ENCODE measurements at places on chromosomes 12 and 14.

DNA sequence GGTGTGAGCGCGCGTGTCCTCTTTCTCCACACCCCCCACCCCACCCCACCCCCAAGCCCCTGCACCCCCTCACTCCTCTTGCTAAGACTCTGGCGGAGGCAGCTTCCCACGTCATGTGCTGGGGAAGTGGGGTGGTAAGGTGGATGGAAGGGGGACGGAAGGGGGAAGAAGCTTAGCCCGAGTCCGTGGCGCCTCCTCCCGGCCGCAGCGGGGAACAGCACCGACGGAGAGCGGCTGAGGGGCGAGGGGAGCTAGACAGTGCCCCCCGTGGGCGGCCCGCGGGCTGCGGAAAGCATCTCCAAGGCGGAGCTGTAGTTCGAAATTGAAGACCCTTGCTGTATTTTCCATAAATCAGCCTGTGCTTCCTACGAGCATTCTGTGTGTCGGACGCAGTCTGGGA, 588 bp upstream of the GRIN2B start:
- DNase-seq: peak; percentile 11

DNA sequence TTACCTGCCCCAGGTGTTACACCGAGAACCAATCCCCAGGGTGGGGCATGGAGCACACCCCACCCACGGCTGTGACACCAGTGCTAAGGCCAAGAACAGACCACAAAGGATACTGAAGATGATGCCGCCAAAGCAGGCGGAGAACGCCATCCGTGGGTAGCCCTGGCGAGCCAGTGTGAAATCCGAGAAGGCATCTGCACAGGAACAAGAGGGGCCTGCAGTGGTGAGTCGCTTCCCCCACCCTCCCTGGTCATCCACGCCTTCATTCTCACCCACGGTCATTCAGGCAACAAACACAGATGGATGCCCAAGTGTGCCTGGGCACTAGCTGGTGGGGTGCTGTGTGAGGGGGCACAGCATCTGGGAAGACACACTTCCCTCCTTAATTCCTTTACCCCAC, 28.5 kb downstream of the SLC8B1 start:
- DNase-seq: no peak

GRCh38 chr14:100450049-100450448, 126.9 kb downstream of the SLC25A47 start:
- DNase-seq: no peak

DNA sequence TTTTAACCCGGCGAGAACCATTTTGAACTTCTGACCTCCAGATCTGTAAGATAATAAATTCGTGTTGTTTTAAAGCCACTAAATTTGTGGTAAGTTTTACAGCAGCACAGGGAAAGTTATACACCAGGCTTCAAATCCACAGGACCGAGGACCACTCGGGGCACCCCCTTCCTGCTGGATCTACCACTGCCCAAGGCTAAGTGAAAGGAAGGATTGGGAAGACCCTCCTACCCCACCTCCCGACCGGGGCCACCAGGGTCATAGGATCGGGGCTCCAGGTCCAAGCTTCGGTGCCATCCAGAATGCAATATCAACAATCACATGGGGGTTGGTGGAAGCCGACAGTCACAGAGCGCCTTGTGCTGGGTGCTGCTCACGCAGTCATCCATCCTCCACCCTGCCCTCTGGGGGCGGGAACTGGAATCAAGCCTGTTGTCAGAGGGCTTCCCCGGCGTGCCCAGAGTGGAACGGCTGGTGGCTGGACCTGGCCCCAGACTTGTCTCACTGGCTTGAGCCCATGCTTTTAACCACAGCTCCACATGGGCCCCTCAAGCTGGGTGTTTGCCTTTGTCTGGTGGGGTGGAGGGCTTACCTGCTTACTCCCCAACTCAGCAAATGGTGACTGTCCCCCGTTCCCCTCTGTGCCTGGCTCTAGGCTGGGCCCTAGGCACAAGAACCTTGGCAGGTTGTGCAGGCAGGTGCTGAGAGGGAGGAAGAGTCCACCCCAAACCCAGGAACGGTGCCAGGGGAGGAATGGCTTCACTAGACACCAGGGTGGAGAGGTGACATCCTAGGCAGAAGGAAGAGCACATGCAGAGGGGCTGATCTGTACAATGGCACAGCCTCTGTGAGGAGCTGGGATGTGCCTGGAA, 180.3 kb upstream of the RTL1 start:
- DNase-seq: peak; percentile 16

DNA sequence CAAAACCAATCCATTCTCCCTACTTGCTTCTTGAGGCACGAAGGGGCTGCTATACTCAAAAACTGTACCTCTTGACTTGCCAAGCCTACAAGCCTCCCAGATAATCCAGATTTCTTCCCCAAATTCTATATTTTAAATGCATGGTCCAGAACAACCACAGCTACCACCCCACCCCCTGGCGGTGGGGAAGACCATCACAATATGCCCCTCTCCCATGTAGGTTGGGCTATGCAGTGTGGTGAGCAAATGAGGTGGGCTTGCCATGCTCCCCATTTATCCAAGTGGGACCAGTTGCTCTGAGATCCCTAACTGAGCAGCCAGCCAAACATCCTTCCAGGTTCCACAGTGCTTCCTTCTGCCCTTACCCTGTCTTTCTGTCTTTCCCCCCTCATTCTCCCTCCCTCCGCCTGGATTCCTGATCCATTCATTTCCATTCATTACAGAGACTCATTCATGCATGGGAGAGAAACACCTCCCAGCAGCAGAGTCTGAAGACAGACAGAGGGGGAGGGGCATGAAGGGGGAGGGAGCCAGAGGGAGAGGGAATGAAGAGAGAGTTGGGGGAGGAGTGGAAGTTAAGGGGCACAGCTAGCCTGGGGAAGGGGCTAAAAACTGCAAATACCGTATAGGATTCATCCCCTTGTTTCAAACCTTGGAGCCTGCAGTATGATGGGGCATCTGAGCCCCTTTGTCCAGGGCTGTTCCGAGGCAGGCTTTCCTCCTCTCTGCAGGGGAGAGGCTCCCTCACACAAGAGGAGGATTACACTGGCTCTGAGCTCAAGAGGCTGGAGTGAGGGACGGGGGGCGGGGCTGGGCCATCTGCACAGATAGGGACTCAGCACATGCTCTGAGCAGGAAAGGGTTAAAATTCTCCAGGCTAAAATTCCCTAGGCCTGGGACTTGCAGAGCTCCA, 4.4 kb downstream of the ZNF219 start:
- no peak for DNase-seq

DNA sequence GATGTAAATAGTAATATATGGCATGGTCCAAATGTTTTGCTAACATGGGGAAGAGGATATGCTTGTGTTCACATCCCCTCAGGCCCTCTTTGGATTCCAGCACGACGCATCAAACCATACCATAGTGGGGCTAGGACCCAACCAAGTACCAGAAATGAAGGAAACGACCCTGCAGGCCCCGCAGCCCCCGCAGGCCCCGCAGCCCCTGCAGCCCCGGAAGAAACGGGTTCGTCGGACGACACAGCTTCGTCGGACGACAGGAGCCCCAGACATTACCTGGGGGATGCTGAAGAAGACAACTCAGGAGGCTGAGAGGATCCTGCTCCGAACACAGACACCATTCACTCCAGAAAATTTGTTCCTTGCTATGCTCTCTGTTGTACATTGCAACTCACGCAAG, 119.9 kb downstream of the PPHLN1 start:
- DNase-seq: no peak

DNA sequence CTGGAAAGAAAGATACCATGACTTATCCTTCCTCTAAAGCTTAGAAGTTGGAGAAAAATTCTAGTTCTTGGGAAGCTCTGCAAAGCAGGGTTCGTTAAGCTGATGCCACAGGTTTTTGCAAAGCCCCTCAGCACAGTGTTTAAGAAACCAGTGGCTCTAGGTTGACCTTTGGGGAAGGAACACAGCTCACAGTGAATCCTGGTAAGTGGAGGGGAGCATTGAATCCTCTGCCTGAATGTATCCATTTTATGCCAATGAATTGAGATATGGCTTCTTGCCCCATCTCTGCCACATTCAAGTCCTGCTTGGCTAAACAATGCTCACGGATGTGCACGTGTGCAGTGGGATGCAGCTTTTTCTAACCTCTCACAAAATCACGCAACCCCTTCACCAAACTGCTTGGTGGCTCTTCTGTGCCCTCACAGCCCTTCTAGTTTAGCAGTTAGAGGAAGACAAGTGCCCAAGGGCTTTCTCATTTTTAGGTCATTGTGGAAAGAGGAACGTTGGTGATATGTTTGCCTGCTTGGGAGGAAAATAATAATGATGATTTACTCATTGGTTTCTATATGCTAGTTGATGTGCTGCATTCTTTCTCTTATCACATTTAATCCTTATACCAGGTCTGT, 111.3 kb downstream of the DAD1 start:
- no peak for DNase-seq

- peak; percentile 82 for DNase-seq
These were observed 47.9 kb downstream of the NTF3 start for GRCh38 chr12:5479761-5480160.

DNA sequence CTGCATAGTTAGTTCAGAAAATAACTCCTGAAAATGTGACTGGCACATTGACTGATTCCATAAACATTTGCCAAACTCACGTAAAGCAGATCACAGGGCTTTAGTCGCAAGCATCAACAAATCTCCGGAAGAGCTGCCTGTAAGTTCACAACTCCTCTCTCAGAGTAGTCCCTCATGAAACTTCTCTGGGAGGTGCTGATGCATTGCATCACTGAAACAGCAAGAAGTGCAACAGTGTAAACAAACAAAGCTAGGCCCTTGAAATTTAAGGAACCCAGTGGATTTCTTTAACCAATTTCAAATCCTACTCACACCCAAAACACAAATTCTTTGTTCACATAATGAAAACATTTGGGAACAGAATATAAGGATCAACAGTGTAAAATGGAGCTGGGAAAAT, 1691.7 kb upstream of the FLRT2 start:
- no peak for DNase-seq

GRCh38 chr12:49892084-49892731, 11.5 kb downstream of the FAIM2 start:
- DNase-seq: no peak

DNA sequence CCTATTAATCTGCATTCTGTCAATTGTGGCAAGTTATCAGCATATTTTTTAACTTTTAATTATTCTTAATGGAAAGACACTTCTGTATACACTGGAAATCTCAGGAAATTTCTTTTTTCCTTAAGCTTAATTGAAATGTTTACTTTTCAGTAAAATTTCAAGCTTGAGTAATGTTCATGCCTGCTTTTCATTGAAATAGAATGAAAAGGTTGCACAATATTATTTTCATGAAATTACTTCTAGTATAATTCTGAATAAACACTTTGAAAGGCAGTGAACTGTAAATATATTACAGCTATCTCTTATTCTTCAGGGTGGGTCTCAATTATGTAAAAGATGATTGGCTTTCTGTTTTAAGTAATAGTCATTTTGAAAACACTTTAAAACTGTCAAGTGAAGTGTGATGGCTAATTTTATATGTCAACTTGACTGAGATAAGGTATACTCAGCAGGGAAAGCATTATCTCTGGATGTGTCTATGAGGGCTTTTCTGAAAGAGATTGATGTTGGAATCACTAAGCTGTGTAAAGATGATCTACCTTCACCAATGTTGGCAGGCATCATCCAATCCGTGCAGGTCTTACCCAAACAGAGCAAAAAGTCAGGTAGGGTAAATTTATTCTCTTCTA, 29.9 kb downstream of the CLEC2D start:
- no peak for DNase-seq

- no peak for DNase-seq
These were observed 15.5 kb upstream of the ZNF268 start for GRCh38 chr12:133165776-133166175.

DNA sequence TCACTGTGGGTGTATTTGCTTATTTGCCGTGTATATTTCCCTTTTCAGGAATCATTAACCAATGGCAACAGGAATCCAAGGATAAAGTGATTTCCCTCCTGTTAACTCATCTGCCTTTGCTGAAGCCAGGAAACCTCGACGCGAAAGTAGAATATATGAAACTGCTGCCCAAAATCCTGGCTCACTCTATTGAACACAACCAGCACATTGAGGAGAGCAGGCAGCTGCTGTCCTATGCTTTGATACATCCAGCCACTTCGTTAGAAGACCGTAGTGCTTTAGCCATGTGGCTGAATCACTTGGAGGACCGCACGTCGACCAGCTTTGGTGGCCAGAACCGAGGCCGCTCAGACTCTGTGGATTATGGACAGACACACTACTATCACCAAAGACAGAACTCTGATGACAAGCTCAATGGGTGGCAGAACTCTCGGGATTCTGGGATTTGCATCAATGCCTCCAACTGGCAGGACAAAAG, 135.1 kb downstream of the SAMD4A start:
- no peak for DNase-seq

GRCh38 chr14:104685216-104685997, 4.0 kb upstream of the INF2 start:
- no peak for DNase-seq

- peak; percentile 63 for DNase-seq
These were observed 20.9 kb upstream of the CALM1 start for GRCh38 chr14:90375934-90376333.

GRCh38 chr14:55864890-55865655, 253.1 kb upstream of the PELI2 start:
- DNase-seq: no peak

All from NCI-H146 (cell line).